Stimulated activated CD8-positive, alpha-beta memory T cell treated with anti-CD3 and anti-CD28 coated beads, Interleukin-12 subunit alpha, Interleukin-12 subunit beta, amount 100 ng/mL, for 4 hours (primary cell): ENCODE measurements at places on chromosomes 1 and 21.

DNA sequence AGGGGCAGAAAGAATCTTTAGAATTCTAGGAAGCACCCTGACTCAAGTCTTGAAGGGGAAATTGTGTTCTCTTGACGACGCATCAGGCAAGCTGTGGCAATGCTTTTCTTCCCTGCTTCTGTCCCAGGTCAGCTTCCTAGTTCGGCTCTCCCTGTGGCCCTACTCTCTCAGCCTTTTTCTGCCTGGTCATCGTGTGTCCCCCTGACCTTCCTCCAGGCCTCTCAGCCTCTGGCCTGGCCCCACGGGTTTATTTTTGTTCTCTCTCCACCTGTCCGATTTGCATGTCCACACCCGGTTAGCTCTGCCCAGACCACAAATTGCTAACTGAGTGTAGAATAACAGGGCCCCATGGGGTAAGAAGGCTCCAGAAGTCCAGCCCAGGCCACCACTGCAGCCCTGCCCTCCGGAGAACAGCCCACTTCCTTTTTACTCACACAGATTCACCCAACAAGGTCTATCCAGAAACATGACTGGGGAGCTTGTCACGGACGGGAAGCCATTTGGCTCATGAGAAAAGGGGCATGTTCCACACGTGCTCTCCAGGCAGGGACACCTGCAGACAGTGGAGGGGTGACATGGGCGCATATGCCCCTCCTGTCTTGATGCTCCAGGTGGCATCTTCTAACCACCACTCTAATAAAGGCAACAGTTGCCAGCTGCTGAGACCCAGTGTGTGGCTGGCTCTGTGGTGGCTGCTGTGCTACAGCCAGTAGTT lies 9.8 kb downstream of the KCNN3 start:
- DNase-seq = no peak

- no peak for DNase-seq
Measured at GRCh38 chr1:67250051-67250653, 57.5 kb upstream of the IL12RB2 start.

DNA sequence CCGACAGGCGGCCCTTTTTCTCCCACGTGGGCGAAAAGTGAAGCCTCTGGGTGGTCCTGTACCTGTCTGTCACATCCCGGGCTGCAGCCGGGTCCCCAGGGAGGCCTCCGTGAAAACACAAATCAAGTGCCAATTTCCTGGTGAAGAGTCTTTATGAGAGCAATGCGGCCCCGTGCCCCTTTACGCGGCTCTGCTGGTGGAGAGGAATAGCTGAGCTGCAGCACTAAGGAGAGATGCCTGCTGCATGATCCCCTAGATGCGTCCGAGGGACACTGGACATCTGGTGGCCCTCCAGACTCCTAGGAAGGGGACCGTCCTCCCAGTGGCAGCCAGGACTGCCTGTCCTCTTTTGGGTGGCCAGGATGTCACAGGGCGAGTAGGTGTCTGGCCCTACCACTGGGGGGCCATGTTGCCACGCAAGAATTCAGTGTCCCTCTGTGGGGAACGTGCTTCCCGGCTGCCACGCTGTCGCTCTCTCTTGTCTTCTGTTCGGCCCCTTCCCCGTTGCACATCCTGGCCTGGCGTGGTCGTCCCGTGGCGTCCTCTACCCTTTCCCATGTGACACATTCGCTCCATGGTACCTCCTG lies 38.7 kb downstream of the COL18A1 start:
- no peak for DNase-seq

DNA sequence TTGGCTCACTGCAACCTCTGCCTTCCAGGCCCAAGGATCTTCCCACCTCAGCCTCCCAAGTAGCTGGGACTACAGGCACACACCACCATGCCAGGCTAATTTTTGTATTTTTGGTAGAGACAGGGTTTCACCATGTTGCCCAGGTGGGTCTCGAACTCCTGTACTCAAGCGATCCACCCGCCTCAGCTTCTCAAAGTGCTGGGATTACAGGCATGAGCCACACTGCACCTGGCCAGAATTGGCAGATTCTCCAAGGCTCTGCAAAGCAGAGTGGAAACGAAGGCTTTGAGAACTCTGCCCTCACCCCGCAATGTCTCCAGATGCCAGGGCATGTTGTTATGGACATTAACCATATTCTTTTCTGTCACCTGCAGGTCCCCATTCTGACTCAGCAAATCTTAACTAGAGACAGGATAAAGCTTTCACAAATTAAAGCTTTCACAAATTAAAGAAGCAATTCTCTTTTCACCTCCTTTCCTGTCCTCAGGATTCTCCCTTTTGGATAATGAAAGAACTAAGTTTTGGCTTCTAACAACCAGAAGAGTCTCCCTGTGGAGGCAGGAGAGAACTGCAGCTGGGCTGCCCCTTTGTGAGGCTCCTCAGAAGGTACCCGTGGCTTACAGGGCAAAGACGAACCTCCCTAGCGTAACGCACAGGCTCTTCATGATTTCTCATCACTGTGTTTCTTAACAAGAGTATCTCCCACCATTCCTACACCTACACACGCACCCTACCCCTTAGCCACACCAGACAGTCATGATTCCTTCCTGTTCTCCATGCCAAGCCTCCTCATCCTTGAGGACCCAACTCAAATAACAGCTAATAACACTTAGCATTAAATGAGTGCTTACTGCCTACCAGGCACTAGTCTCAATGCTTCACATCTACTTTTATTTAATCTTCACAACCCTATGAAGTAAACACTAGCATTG lies 29.8 kb downstream of the GPA33 start:
- no peak for DNase-seq

DNA sequence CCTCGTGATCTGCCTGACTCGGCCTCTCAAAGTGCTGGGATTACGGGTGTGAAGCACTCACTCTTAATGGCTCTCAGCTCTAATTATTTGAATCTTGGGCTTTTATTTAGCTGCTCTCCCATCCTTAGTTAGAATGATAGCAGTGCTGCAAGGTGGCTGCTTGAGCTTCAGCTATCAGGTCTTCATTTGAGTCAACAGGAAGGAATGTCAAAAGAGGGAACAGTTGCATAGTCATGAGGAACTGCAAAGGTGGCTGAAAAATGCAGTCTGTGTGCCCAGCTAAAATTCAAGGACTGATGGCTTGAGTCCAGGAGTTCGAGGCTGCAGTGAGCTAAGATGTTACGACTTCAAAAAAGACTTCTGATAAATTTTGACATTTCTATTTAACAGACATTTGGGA lies 55.6 kb downstream of the UCK2 start:
- DNase-seq = no peak

DNA sequence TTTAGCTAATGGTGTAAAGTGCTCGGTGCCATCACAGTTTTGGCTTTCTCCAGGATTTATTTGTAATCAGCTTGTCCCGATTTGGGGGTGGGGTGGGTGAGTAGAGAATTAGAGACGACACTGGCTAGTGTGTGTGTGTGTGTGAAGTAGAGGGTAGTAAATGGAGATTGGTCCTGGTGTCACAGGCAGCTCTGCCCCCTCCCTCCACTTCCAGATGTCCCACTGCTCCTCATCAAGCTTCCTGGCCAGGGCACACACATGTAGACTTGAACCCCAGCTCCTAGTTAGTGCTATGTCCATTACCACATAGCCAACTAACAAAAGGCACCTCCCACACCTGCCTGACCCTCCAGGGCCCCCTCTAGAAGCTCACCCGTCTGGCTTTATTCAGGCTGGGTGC lies 3.2 kb downstream of the TRNP1 start:
- DNase-seq = no peak

DNA sequence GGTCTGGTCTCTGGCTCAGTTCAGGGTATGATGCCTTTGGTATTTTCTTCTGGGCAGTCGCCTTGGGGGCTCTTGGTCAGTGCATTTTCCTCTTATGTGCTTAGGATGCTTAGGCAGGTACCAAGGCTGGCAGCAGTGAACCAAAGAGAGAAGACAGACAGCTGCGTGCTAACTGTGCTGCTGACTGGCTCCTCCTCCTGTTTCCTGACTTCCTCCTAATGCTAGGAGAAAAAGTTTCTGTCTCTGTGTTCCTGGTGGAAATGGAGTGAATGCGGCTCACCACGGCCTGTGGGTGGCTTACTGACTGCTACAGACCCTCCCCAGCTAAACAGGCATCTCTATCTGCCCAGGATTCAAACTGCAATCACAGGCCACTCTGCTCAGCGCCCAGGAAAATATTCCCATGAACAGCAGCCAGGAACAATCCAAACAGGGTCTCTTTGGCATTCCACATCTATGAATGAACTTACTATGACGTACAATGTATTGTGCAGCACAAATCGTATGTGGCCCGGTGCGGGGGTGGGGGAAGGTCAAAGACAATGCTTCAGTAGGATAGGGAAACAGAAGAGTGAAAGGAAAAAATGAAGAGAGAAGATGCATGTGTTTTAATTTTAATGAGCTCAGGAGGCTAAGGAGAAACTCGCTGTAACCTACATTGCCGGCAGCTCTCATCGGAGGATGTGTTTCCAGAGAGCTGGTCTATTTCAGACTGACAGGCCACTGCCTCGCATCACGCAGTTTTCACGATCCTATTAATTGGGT lies 2.8 kb downstream of the ABCG1 start:
- no peak for DNase-seq

GRCh38 chr1:56831871-56832693 lies 12.9 kb upstream of the FYB2 start:
- DNase-seq = peak; percentile 33
